ENCODE measurements at places on chromosomes 12 and 14.

- no peak for DNase-seq
Observed at GRCh38 chr12:49531745-49532144, 7.1 kb upstream of the KCNH3 start.

DNA sequence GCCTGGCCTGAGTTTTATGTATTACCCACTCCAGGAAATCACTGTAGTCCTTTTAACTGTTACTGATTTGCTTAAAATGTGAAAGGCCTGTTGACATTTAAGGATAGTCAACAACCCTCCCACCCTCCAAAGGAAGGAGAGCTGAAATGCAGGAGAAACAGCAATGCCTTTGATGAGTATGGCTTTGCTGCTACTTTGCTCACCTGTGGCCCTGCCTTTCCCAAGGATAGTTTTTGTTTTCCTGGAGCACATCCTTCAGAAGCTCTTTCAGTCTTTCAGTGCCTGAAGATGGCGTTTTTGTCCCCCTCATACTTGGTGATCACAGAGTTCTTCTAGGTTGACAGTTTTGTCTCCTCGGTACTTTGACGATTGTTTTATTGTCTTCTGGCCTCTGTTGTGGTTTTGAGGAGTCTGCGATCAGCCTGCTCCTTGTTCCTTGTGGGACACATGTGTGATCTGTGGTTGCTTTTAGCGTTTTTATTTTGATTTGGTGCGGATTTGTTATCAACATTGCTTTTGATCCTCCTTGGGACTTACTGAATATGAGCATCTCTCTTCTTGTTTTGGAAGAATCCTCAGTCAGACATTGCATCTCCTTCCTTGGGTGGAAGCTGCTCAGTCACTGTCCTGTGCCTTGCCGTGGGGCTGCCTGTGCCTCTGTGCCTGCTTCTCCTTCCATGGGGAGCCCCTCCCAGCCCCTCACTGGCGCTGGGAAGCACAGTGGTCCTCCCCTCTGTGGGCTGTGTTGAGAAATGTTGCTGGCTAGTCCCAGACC is 17.2 kb downstream of the PACS2 start:
- no peak for DNase-seq

DNA sequence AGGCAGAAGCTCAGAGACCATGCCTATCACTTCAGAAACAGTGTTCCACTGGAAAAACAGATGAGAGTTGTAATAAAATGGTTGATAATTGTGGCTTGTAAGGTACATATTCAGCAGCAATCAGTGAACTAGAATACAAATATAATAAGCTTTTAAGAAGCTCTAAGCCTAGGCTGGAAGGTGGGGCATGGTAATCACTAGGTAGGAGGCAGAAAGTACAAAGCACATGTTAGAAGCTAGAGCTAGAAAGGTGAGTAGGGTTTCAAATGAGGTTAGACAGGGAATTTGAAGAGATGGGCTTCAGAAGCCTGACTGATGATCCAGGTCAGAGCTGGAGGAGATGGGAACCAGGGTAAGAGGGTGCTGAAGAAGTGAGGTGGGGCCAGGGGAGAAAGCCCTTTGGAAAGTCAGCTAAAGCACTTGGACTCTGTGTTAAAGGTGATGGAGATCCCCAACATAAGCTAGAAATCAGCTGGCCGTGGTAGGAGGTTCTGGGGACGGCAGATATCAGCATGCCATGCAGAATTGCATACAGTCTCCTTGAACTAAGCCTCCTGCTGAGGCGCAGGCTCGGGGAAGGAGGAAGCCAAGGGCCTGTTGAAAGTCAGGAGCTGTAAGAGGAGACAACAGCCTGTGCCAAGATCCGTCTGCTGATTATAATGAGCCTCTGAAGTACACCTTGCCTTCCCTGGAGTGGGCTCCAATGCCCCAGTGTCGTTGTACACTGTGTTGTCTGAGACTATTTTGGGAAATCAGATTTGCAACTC is 659.4 kb downstream of the BCL11B start:
- no peak for DNase-seq

DNA sequence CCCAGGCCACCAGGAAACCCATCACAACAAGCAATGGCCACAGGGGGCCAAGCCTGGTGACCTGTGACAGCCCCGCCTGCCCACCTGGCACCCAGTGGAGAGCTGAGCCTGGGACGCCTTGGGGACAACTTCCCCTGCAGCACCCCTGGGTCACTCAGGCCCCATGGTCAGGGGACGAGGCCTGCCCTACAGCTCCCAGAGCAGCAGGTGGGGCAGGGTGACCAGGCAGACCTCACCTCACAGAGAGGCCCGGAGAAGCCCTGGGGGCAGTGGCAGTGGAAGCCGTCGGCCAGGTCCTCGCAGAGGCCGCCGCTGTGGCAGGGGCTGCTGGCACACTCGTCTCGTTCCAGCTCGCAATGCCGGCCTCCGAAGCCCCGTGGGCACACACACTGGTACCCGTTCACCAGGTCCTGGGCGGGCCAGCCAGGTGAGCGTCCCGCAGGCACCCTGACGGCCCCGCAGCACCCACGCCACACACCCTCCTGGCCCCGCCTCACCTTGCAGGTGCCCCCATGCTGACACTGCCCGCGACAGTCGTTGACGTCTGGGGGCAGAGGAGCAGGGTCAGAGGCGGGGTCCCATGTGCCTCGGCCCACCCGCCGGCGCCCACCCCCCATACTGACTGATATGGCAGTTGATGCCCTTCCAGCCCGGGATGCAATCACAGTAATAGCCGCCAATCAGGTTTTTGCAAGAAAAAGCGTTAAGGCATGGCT is 18.1 kb downstream of the JAG2 start:
- no peak for DNase-seq

GRCh38 chr12:122349078-122349477 is 73.4 kb downstream of the CLIP1 start:
- no peak for DNase-seq

DNA sequence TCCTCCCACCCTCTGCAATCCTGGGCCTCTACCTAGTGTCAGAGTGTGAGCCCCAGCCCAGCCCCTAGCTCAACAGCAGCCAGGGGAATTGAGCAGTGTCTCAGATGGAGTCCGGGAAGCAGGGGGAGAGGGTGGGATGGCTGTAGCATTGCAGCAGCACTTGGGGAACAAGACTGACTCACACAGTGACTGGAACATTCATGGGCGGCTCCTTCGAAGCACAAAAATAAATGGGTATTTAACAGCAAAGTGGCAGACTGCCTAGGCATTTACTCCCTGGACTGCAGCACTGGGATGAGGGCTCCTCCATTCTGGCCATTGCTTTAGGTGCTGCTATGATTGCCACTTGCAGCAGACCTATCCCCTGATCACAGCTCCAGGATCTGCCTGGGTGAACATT is 46.0 kb upstream of the STK38L start:
- DNase-seq = no peak

DNA sequence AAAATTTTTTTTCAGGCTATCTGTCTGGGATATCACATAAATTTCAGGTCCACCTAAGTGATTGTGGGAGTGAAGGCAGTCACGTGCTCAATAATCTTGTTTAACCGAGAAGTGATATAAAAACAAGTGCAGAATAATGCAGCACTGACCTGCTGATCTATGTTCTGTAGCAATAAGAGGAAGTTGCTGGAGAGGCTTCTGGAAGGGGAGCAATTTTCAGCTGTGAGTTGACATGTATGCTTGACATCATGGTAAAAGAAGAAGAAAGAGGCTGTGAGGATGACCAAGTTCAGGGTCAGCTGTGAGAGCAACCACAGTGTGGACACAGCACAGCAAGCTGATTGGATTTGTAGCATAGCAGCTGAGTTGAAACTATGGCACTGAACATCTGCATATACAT is 172.0 kb upstream of the PELI2 start:
- DNase-seq = no peak

- DNase-seq = no peak
Observed at GRCh38 chr12:49818241-49818895, 9.8 kb downstream of the NCKAP5L start.

DNA sequence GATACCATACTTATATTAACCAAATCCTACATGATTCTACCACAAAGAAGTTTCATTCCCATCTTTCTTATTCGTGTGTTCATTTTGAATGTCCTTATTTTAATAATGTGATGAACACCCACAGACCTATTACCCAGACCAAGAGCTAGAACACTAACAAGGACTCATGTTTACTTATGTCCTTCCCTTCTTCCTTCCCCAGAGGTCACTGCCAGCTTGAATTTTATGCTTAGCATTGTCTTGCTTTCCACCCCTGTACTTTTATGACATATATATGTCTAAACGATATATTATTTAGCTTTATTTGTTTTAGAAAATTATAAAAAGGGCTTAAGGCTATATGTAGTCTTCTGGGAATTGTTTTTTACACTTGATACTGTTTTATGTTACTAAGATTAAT is 238.6 kb downstream of the LRIG3 start:
- DNase-seq = no peak

DNA sequence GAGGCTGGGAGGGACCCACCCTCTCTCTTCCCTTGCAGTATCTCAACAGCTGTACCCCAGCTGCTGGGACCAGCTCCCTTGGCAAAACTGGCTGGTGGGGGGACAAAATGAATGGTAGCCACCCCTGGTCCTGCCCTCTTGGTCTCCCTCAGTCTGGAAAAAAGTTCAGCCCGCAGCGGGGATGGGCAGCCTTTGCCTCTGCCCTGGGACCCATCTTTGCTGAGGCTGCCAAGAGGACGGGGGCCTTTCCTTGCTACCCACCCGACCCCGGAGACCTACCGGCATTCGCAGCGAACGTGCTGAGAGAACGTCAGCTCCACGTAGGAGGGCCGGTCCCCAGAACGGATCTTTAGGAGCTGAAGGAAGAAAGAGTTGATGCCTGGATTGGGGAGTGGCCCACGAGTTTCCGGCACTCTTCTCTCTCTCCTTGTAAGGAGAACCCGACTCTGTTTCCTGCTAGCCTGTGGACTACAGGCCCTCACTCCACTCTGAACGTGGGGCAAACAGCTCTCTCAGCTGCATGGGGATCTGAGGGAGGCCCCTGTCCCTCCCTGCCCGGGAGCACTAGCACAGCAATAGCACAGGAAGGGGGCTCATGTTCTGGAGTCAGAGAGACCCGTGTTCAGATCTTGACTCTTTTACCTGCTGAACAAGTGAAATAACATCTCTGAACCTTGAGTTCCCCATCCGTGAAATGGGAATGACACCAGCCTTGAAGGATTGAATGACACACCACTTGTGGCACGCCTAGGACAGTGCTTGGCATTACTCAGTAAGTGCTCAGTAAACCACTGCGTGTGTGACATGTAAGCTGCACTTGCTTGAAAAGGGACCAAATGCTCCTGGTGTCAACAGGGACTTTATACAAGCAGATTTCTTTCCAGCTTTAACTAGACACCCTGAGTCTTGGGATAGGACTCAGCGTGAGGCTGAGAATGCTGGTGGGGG is 6.9 kb downstream of the PGF start:
- DNase-seq = no peak

All from astrocyte of the cerebellum (primary cell).